Epithelial cell of alveolus of lung (primary cell): ENCODE measurements at places on chromosomes 5 and 9. TPM values are rescaled to one million over a fixed set of nuclear protein-coding genes. Genes with fewer than 3 reads are reported as not detected.

The ITGA2 gene
- total RNA-seq, result 14.7 and 60.5 TPM in 2 replicates

The COL15A1 gene
- total RNA-seq, result 11.3 and 18.0 TPM in 2 replicates

The ITK gene
- total RNA-seq, result not detected in 2 replicates

The FOXI1 gene
- not detected in 2 replicates for total RNA-seq

The GPX8 gene
- total RNA-seq, result 114 and 119 TPM in 2 replicates

The GMCL2 gene
- not detected in 2 replicates for total RNA-seq

The HAND1 gene
- total RNA-seq, result not detected in 2 replicates

The BHMT2 gene
- total RNA-seq, result 1.2 and 3.2 TPM in 2 replicates

The SNAPC4 gene
- total RNA-seq, result 6.1 and 7.3 TPM in 2 replicates

The LURAP1L gene
- 21.5 and 57.2 TPM in 2 replicates for total RNA-seq

The NUTM2F gene
- total RNA-seq, result not detected in 2 replicates

The GPR21 gene
- total RNA-seq, result 0.13 TPM in 1 of 2 replicates, not detected in the other

The FAM200C gene
- total RNA-seq, result 4.0 and 9.3 TPM in 2 replicates

The GGTA1 gene
- not detected in 2 replicates for total RNA-seq

The CAMK4 gene
- total RNA-seq, result 3.9 and 7.3 TPM in 2 replicates

The MRPS30 gene
- total RNA-seq, result 67.0 and 77.4 TPM in 2 replicates
